Smooth muscle cell of the pulmonary artery (primary cell): ENCODE measurements at places on chromosomes 2 and 18. TPM values are rescaled to one million over a fixed set of nuclear protein-coding genes. Genes with fewer than 3 reads are reported as not detected.

WDR35 gene
- 11.2 and 14.0 TPM in 2 replicates for total RNA-seq

ACTR2 gene
- 125 and 147 TPM in 2 replicates for total RNA-seq

EMILIN2 gene
- 3.4 and 7.6 TPM in 2 replicates for total RNA-seq

VWC2L gene
- total RNA-seq: not detected in 2 replicates

LONRF2 gene
- 0.52 and 3.6 TPM in 2 replicates for total RNA-seq

POTEJ gene
- not detected in 2 replicates for total RNA-seq

UGT1A6 gene
- total RNA-seq: 0.10 TPM in 1 of 2 replicates, not detected in the other

INO80D gene
- 9.0 and 9.6 TPM in 2 replicates for total RNA-seq

POU3F3 gene
- total RNA-seq: not detected in 2 replicates

FBXO41 gene
- total RNA-seq: 0.72 and 2.0 TPM in 2 replicates

ACMSD gene
- total RNA-seq: not detected in 2 replicates

IL1RL1 gene
- total RNA-seq: 4.3 and 40.2 TPM in 2 replicates
